ENCODE measurements at places on chromosomes 13 and 19. TPM values are rescaled to one million over a fixed set of nuclear protein-coding genes. Genes with fewer than 3 reads are reported as not detected.

The GSK3A gene
- total RNA-seq = 53.5 TPM

- no peaks in the 10 kb centered on the region for H3K4me1 ChIP-seq
- no peak overlapping the region for H3K27ac ChIP-seq
- no peaks in the 10 kb centered on the region for H3K27me3 ChIP-seq
- DNase-seq = no peak
- no peaks in the 10 kb centered on the region for H3K36me3 ChIP-seq
Observed at GRCh38 chr19:31258211-31259052, 90.8 kb downstream of the TSHZ3 start.

GRCh38 chr13:74860789-74861188 is 621.2 kb downstream of the TBC1D4 start:
- no peaks in the 10 kb centered on the region for H3K36me3 ChIP-seq
- H3K27ac ChIP-seq = no peak overlapping the region
- no peak for DNase-seq
- H3K27me3 ChIP-seq = no peaks in the 10 kb centered on the region
- H3K4me3 ChIP-seq = no peak overlapping the region

DNA sequence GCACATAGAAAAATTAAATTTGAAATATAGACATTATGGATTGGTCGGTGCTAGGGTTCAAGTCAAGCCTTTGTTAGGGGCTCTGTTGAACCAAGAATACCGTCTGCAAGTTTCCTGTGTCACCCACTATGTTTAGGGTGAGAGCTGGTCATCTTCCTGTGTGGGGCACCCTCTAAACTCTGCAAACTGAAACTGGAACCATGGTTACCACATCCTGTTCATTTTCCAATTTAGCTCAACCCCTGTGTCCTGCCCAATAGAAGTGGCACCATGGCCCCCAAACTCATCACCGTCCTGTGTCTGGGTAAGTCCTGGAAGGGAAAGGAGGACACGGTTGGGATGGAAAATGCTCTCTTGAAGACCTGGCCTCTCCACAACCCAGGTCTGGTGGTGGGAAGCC is 29.9 kb downstream of the LAIR2 start:
- H3K27ac ChIP-seq = no peak overlapping the region
- no peaks in the 10 kb centered on the region for H3K27me3 ChIP-seq
- no peaks in the 10 kb centered on the region for H3K36me3 ChIP-seq
- H3K4me3 ChIP-seq = no peak overlapping the region
- DNase-seq = no peak

- no peak for DNase-seq
- no peak overlapping the region for H3K4me3 ChIP-seq
- no peaks in the 10 kb centered on the region for H3K36me3 ChIP-seq
Observed at GRCh38 chr13:33710924-33711323, 107.0 kb upstream of the RFC3 start.

DNA sequence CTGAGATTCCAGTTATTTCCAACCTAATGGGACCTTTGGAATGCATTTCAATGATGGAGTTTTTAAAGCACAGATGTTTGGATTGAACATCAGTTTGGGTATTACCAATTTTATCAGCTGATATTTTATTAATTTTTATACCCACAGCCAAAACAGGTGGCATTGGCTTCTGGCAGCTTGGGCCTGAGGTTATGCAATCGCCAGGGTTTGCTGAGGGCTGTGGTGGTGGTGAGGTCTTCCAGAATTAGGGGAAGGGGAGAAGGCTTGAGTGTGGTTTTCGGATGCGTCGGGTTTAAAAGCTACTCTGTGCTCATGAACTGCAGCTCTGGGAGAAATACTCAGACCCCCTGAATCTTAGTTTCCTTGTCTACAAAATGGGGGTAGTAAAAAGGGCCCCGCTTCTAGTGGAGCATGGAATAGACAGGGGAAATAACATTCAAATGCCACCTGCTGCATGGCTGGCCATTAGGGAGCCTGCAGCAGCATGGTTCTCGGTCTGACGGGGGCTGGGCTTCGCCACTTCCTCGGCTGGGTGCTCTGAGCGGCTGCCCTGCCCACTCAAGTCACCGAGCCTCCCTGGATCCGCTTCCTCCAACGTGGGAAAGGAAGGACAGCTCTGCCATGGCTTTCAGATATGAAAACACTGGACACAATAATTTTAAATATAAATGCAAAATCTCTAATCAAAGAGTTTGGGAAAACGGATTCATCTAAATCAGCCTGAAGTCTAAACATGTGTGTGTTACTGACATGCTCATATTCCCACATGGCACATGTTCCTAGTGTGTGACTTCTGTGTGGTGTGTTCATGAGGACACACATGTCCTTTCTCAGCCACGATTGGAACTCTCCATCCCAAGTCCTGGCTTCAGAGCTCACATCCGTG is 35.2 kb downstream of the ADPRHL1 start:
- DNase-seq = no peak
- H3K4me1 ChIP-seq = no peaks in the 10 kb centered on the region
- peaks cover 33% of the 10 kb centered on the region for H3K27me3 ChIP-seq
- H3K27ac ChIP-seq = no peak overlapping the region
- no peaks in the 10 kb centered on the region for H3K36me3 ChIP-seq

The COX6B2 gene
- total RNA-seq = 0.93 TPM

- DNase-seq = no peak
- no peaks in the 10 kb centered on the region for H3K4me1 ChIP-seq
- H3K4me3 ChIP-seq = no peak overlapping the region
- H3K27me3 ChIP-seq = no peaks in the 10 kb centered on the region
- no peaks in the 10 kb centered on the region for H3K36me3 ChIP-seq
Observed at GRCh38 chr13:76471486-76471885, 414.7 kb downstream of the KCTD12 start.

- no peak for DNase-seq
- no peaks in the 10 kb centered on the region for H3K27me3 ChIP-seq
- no peak overlapping the region for H3K4me3 ChIP-seq
- H3K36me3 ChIP-seq = peaks cover 12% of the 10 kb centered on the region
- no peak overlapping the region for H3K27ac ChIP-seq
Observed at GRCh38 chr19:3110126-3110825, 16.1 kb downstream of the GNA11 start.

- no peak overlapping the region for H3K27ac ChIP-seq
- H3K4me1 ChIP-seq = peaks cover 6% of the 10 kb centered on the region
- peaks cover 22% of the 10 kb centered on the region for H3K36me3 ChIP-seq
Observed at GRCh38 chr13:49042476-49042875, 66.8 kb downstream of the FNDC3A start.

- DNase-seq = no peak
- H3K4me3 ChIP-seq = no peak overlapping the region
- no peak overlapping the region for H3K27ac ChIP-seq
- H3K27me3 ChIP-seq = no peaks in the 10 kb centered on the region
- H3K36me3 ChIP-seq = peaks cover 39% of the 10 kb centered on the region
- peaks cover 11% of the 10 kb centered on the region for H3K4me1 ChIP-seq
Observed at GRCh38 chr19:13817615-13818371, 22.6 kb downstream of the ZSWIM4 start.

The ZBTB32 gene
- not detected for total RNA-seq

The FFAR2 gene
- total RNA-seq = not detected

DNA sequence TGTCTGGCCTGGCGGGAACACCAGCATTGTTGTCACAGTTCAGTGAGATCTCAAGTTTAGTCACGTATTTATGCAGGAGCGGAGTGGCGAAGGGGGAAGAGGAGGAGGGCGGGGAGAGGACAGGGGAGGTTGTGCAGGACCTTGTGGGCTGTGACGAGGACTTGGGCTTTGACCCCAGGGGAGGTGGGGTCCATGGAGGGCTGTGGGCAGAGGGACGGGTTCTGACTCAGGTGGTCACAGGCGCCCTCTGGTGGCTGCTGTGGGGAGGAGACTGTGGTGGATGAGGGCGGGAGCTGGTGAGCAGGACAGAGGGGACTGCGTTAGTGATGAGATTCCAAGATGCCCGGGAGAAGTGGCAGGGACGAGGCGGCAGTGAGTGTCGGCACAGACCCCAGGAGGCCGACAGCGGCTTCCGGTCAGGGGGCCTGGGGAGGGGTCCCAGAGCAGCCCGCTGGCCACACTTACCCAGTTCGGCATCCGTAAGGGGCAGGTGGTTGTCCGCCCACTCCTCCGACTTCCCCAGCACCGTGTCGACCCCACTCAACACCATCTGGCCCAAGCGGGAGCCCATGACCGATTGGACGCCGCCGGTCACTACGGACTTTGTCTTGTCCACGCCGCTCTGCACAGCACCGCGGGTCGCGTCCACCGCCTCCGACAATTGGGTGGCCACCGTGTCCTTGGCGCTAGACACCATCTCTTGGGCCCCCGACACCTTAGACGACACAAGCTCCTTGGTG is 15.7 kb downstream of the PLIN3 start:
- no peak overlapping the region for H3K4me3 ChIP-seq
- no peaks in the 10 kb centered on the region for H3K4me1 ChIP-seq
- peaks cover 84% of the 10 kb centered on the region for H3K36me3 ChIP-seq
- no peak overlapping the region for H3K27ac ChIP-seq
- peak; percentile 56 for DNase-seq
